Astrocyte of the cerebellum (primary cell): ENCODE measurements at places on chromosomes 11 and 22.

DNA sequence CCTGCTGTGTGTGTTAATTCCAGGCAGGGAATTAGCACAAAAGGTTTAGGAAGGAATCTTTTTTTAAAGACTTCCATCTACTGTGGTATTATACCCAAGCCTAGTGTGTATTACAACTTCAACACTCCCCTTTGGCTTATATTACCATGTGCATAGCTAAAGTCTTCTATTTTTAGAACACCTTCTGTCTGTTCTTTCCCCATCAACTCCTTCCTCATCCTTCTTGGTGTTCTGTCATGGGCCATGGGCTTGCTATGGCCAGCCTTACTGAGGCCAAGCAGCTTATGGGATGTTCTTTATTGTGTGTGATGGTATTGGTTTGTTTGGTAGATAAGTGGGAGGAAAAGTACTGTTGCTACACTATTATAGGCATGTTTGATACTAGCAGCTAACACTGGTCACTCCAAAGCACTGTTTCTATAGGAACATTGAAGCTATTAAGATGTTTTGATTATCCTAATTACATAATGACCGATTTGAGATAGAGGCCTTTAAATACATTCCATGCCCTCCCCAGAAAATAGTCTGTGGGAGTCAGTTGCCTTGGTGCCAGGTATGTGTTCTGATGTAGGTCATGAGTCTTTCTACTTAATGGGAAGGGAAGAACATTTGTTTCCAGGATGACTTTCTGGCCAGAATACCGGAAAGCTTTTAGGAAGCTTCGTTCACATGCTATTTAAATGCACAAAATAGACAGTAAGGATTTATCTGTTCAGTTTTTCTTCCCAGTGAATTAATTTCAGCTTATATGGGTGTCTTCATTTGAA lies 16.5 kb downstream of the MCAM start:
- no peak for DNase-seq

DNA sequence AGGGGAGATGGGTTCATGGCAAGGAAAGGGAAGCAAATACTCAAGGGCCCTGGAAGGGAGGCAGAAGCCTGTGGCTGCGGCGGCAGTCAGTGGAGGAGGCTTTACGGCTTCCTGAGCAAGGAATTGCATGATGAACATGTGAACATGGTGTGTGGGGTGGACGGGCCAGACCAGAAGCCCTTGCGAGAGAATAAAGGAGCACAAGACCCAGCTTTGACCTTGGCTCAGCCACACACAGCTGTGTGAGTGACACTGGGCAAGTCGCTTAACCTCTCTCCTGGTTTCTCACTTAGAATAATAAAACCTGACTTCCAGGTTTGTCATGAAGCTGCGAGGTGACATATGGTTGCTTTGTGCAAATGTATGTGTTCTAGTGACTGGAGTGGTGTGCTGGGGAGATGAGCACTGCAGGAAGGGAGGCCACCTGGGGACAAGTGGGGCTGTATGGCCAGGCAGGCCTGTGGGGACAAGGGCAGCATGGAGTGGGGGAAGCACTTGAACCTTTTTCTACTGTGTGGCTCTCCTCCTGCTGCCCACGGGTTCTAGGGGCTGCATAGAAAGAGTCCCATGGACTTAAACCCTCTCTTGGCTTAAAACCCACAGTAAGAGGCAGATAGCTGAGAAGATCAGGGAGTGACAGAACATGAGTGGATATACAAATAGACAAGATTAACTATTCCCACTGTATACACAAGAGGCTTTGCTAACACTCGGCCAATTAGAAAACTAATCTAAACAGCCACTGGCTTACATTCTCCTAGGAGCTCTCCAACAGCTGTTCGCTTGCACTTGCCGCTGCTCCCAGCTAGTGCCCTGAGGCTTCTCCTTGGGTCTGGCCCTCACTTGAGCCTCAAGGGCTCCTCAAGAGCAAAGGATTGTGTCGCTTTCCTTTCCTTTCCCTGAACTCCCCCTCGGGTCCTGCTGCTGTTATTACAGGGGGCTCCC lies 67.3 kb upstream of the CDON start:
- DNase-seq = no peak

GRCh38 chr22:47054231-47055072 lies 292.0 kb downstream of the TBC1D22A start:
- DNase-seq = no peak

DNA sequence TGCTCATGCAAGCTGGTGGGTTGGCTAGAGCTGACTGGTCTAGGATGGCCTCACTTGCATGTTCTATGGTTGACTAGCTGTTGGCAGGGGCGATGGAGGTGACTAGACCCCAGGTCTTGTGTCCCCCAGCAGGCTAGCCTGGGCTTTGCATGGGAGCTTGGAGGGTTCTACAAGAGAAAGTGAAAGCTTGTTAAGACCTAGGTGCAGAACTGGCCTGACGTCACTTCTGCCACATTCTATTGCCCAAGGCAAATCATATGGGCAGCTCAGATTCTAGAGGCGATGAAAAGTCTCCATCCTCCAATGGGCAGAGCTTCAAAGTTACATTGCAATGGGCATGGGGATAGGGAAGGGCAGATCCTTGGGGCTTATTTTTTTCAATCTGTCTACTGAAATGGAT lies 170.9 kb downstream of the MIAT start:
- no peak for DNase-seq

DNA sequence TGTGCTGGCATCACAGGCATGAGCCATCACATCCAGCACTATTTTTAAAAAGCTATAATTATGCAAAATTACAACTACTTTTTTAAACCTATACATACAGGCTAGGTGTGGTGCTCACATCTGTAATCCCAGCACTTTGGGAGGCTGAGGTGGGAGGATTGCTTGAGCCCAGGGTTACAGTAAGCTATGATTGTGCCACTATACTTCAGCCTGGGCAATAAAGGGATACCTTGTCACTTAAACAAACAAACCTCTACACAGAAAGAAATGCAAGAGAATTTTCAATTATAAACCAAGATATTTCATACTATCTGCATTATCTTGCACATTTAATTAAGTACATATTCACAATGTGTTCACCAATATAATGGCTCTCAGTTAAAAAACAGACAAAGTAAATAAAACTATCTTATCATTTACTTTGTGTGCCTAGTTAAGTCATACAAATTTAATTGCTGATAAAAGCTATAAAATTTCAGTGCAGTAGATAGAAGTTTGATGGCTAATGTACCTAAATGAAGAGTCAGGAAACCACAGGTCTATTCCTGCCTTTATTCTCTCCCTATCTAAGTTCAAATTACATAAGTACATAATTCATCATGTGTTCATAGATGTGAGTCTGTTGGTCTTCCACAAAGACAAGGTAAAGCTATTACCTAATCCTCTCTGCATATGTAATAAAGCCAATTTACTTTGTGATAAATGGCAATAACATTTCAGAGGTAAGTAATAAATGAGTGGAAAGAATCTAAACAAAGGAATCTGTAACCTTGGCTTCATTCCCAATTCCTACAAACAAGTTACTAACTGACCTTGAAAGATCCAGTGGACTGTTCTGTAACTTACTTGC lies 9.0 kb upstream of the RDX start:
- no peak for DNase-seq
